Neural crest cell (in vitro differentiated cells): ENCODE measurements at places on chromosomes 5 and 9. TPM values are rescaled to one million over a fixed set of nuclear protein-coding genes. Genes with fewer than 3 reads are reported as not detected.

DNA sequence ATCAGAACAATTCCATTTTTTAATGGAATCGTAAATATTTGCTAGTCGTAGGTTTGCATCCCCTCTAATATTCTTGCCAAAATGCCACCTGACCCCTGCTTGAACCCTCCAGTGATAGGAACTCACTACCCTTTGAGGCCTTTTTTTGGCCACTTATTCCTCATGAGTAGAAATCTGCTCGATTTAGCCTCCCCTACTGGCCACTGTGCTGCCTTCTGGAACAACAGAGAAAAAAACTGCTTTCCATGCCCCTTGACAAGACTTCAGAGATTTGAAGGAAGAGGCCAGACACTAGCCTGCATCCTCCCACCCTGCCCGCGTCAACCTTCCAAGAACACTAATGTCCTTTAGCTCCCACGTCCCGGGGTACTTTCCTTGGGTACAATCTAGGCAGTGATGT is 4.1 kb downstream of the CCDC69 start:
- H3K4me1 ChIP-seq = peaks cover 4% of the 10 kb centered on the region
- H3K27me3 ChIP-seq = peaks cover 8% of the 10 kb centered on the region

The LARP1 gene
- 230 and 231 TPM in 2 replicates for total RNA-seq

DNA sequence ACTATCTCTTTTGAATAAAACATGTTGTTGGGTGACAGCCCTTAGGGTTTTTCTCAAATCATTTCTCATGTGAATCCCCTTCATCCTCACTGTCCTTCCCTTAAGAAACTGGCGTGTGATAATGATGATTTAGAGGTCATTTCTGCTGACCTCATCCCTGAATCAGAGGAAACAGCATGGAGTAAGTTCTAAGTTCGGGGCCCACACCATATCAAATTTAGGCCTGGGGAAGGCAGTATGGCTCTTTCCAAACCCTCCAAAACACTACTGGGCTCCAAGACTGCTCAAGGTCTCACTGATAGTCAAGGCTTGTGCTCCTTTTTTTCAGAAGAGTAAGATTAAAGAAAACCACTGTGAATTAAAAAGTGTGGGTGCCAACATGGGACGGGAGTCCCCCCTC is 872 bp upstream of the SMIM3 start:
- no peak for DNase-seq
- H3K27me3 ChIP-seq = peaks cover 35% of the 10 kb centered on the region
- no peak overlapping the region for H3K27ac ChIP-seq
- no peaks in the 10 kb centered on the region for H3K36me3 ChIP-seq

DNA sequence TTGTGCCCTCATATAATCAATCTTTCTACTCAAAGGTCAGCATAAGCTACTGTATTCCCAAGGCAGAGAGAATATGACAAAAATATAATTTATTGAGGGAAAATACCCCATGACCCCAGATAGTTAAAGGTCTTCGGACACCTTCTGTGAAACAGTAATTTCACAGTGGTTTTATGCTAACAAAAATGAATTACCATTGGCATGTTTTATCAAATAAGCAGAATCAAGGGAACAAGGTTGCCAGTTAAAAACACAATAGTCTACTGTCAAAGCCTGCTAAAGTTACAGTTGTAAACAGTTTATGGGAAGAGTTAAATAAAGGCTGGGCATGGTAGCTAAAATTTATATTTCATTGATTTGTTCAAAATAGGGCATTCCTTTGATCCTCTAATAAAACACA is 154.3 kb downstream of the GIN1 start:
- no peaks in the 10 kb centered on the region for H3K36me3 ChIP-seq
- no peaks in the 10 kb centered on the region for H3K27me3 ChIP-seq
- no peak for DNase-seq
- no peak overlapping the region for H3K27ac ChIP-seq
- peaks cover 5% of the 10 kb centered on the region for H3K4me1 ChIP-seq

The PLAC8L1 gene
- total RNA-seq = 1.8 and 3.3 TPM in 2 replicates

DNA sequence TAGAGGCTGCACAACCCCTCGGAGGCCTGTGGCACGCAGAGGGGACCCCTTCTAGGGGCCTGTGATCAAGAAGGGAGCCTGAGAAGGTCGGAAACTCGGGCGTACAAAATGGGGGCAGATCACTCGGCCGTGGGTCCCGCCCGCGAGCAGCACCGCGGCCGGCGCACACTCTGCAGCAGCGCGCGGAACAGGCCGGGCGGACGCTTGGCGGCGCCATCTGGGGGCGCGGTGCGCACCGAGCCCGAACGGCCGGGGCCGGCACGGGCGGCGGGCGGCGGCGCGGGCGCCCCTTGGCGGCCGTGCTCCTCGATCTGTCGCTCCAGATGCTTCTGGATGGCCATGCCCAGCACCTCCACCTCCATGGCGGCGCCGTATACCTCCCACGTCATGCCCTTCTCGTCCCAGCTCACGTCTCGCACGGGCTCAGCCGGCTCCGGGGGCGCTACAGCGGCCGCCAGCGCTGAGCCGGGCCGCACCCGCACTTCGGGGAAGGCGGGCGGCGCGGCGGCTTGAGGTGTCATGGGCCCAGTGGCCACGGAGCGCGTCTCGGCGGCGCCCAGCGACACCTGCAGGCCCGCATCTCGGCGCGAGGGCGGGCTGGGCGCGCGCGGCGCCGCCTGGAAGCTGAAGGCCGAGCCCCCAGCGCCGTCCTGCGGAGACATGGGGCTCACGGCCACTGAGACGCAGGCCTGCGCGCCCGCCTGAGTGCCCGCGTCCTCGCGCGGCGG is 13.1 kb downstream of the GPRIN1 start:
- peaks cover 15% of the 10 kb centered on the region for H3K4me1 ChIP-seq
- no peak overlapping the region for H3K27ac ChIP-seq
- no peak for DNase-seq
- peaks cover 7% of the 10 kb centered on the region for H3K36me3 ChIP-seq
- H3K4me3 ChIP-seq = no peak overlapping the region
- no peaks in the 10 kb centered on the region for H3K27me3 ChIP-seq

The PCDHB16 gene
- 11.4 and 12.6 TPM in 2 replicates for total RNA-seq

- no peaks in the 10 kb centered on the region for H3K36me3 ChIP-seq
- no peak overlapping the region for H3K27ac ChIP-seq
- no peaks in the 10 kb centered on the region for H3K4me1 ChIP-seq
- no peak for DNase-seq
- H3K4me3 ChIP-seq = no peak overlapping the region
These were observed 44.1 kb upstream of the GABRA6 start for GRCh38 chr5:161641444-161641843.

DNA sequence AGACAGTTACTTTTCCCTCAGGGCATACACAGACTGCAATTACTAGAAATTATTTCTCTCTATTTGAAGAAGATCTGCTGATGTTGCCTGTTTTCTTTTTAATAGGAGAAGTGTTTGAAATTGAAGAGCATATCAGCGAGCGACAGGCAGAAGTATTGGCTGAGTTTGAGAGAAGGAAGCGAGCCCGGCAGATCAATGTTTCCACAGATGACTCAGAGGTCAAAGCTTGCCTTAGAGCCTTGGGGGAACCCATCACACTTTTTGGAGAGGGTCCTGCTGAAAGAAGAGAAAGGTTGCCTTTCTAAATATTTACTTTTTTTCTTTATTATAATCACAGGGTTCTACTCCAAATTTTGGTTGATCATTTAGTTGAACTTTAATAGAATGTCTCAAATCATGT is 3.4 kb downstream of the PRPF4 start:
- H3K36me3 ChIP-seq = peaks cover 14% of the 10 kb centered on the region
- peak overlapping the region; percentile 54 for H3K4me3 ChIP-seq
- no peak overlapping the region for H3K27ac ChIP-seq
- no peaks in the 10 kb centered on the region for H3K27me3 ChIP-seq
- DNase-seq = no peak
- peaks cover 7% of the 10 kb centered on the region for H3K4me1 ChIP-seq

- no peaks in the 10 kb centered on the region for H3K36me3 ChIP-seq
- no peak for DNase-seq
- no peak overlapping the region for H3K4me3 ChIP-seq
- H3K27me3 ChIP-seq = peaks cover 5% of the 10 kb centered on the region
These were observed 132.7 kb upstream of the TNC start for GRCh38 chr9:115250621-115251032.

The PLCXD3 gene
- total RNA-seq = 0.07 and 0.09 TPM in 2 replicates

The FOXI1 gene
- total RNA-seq = not detected in 2 replicates

The MAMDC4 gene
- 19.3 and 20.6 TPM in 2 replicates for total RNA-seq

DNA sequence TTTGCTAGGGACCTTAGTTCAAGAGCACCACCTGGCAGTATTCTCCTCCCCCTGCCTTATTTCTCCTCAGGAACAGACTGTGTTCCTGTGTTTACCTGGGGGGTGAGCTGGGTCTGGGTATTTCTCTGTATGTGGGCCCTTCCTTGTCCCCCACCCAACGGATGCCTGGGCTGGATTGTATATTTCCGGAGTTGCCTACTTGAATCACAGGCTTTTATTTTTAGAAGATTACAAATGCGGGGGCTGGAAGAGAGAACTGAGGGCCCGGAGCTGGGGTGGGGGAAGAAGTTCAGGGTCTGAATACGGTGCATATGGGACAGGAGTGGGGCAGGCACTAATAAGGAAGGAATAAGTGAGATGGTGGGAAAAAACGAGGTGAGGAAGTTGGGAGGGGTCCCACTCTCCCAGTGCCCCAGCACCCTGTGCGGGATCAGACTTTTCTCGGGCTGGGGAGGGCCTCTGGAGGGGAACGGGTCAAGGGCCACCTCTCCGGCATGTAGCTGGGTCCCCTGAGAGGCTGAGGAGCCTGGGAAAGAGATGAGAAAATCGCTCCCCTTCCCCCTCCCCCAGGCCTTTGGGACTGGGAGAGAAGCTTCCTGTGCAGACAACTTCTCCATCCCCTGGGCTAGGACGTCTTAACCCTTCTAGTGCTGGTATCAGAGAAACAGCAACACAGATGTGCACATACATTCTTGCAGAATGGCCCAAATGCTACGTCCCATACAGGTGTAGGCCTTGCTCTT is 42.1 kb downstream of the PCDH1 start:
- DNase-seq = no peak
- no peaks in the 10 kb centered on the region for H3K27me3 ChIP-seq
